ENCODE measurements at places on chromosomes 5 and 9.

DNA sequence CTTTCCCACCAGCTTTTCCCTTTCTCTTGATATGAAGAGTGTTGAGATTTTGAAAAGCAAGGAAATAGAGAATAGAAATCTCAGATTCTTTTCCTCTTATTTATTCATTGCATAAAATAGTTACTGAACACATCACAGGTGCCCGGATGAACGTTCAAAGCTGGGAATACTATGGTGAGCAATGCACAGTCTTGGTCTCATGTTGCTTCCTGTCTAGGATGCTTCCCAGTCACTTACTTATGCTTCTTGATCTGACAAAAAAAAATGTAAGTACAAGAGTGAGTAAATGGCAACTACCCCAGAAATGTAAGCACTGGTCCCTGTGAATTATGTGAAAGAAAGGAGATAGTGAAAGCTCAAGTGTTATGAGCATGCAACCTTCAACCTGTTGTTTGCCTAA lies 153.5 kb upstream of the S1PR3 start:
- no peak for DNase-seq

- DNase-seq = no peak
Measured at GRCh38 chr5:126525630-126526245, 69.3 kb downstream of the ALDH7A1 start.

DNA sequence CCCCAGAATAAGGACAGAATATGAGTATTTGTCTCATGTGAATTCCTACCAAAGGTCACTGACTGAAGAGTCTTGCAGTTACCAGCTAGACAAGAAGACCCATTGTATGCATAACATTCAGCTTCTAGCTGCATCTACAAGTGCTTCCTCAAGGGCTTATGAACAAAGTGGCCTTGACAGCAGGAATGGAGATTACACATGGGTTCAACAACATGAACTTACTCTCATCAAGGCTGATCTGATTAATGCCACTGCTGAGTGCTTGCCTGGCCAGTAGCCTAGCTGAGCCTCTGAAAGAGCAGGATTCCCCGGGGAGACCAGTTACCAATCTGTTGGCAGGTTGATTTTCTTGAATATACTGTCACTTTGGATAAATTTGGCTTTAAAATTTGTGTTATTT lies 76.7 kb upstream of the CHD1 start:
- no peak for DNase-seq

DNA sequence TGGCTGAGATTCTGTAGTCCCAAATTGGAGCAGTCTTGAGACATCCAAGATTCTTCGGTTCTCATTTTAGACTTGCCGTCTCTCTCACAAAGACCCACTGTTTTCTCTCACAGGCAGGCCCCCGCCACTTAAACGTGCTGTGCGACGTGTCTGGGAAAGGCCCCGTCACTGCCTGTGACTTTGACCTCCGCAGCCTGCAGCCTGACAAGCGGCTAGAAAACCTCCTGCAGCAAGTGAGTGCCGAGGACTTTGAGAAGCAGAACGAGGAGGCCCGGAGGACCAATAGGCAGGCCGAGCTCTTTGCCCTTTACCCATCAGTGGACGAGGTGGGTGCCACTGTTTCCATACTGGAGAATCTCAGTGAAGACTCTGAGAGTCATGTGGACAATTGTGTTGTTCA lies 97.2 kb downstream of the DOCK8 start:
- DNase-seq = no peak

GRCh38 chr5:83965441-83965840 lies 244.8 kb upstream of the HAPLN1 start:
- DNase-seq = no peak

GRCh38 chr9:100204796-100205195 lies 105.8 kb downstream of the INVS start:
- DNase-seq = no peak

- DNase-seq = no peak
Measured at GRCh38 chr9:85964949-85965348, 24.0 kb downstream of the NAA35 start.

DNA sequence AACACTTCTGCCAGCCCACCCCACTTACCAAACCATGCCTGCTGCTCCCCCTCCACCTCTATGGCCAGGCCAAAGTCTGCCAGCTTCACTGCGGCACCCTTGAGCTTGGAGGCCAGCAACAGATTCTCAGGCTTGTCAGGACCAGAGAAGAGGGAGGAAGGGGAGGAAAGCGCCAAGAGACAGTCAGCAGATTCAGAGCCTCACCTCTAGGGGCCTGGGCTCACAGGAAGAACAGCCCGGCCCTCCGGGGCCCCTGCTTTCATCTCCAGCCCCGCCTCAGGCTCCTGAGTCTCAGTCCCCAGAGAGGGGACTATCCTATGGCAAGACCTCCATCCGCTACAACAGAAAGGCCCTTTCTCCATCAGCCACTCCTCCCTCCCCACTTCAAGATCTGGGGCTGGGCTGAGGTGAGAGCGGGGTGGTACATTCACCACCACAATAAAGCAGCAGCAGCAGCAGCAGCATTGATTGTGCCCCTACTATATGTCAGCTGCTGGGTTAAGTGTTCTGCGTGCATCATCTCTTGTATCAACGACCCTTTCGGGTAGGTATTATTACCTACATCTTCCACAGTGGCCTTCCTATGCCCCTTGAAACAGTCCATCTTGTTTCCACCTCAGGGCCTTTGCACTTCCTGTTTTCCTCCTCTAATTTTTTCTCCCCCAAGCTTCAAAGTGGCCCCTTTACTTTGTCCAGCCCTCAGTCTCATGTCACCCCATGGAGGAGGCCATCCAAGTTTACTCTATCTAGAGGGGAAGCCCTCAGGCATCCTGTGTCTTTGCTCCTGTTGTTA lies 36.0 kb downstream of the CAMK2A start:
- no peak for DNase-seq

GRCh38 chr5:15858326-15858725 lies 321.3 kb downstream of the MARCHF11 start:
- no peak for DNase-seq

DNA sequence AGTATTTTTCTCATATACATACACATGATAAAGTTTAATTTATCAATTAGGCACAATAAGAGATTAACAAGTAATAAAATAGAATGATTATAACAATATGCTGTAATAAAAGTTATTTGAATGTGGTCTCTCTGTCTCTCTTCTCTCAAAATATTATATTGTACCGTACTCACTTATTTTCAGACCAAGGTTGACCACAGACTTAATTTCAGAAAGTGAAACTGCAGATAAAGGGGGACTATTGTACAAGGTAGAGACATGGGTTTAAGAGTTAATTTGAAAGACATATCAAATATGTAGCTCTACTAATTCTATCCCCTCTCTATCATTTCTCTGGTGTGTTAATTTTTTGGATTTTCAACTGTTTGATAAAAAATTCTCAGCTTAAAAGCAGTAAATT lies 20.0 kb upstream of the C9 start:
- no peak for DNase-seq

- DNase-seq = no peak
Measured at GRCh38 chr5:180324601-180324950, 28.6 kb downstream of the GFPT2 start.

- no peak for DNase-seq
Measured at GRCh38 chr9:18666348-18666747, 192.4 kb downstream of the ADAMTSL1 start.

DNA sequence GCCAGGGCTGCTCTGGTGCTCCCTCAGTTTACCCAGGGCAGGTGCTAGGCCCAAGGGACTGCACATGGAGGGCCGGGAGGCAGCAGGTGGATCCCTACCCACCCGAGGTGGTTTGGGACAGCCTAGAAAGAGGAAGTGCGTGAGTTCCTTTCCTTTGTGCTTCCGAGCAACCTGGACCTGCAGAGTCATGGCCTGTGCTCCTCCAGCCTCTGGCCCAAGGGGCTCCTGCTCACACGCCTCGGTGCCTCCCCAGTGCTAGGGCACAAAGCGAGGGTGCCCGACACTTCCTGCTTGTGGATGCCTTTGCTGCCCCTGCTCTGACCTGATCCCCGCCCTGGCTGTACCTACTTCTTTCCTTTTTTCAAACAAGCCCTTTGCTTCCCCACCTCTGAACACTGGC lies 79.3 kb downstream of the RXRA start:
- DNase-seq = no peak

DNA sequence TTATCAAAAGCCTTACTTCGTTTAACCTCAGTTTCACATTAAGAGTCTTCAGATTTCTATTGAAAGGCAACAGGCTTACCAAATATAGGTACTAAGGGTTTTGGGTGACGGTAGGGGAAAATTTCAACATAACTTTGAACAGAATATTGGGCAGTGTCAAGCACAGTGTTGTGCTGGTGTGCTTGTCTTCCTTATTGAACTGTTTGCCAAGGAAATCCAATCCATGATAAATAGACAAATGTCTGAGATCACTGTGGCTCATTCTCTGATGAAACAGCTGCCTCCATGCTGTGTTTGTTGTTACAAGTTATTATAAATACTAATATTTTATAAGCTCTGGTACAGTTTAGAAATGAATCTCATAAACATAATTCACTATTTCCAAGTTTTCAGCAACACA lies 730.1 kb downstream of the NR2F1-AS1 start:
- DNase-seq = no peak

DNA sequence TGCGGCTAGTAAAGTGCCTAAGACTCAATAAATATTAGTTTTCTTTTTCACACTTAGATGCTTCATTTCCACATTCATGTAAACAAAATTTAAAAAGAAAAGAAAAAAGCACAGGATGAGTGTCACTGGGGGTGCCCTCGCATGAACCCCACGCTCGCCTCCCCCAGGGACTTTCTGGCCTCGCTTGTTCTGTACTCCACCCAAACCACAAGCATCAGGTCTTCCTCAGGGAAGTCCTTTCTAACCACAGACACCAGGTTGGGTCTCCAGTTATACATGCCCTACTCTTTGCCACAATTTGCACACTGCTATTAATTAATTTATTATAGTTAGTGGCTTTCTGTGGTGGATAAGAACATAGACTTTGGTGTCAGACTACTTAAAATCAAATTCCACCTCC lies 92.4 kb downstream of the RORB start:
- no peak for DNase-seq

- DNase-seq = no peak
Measured at GRCh38 chr9:4596165-4596922, 65.8 kb upstream of the PLPP6 start.

DNA sequence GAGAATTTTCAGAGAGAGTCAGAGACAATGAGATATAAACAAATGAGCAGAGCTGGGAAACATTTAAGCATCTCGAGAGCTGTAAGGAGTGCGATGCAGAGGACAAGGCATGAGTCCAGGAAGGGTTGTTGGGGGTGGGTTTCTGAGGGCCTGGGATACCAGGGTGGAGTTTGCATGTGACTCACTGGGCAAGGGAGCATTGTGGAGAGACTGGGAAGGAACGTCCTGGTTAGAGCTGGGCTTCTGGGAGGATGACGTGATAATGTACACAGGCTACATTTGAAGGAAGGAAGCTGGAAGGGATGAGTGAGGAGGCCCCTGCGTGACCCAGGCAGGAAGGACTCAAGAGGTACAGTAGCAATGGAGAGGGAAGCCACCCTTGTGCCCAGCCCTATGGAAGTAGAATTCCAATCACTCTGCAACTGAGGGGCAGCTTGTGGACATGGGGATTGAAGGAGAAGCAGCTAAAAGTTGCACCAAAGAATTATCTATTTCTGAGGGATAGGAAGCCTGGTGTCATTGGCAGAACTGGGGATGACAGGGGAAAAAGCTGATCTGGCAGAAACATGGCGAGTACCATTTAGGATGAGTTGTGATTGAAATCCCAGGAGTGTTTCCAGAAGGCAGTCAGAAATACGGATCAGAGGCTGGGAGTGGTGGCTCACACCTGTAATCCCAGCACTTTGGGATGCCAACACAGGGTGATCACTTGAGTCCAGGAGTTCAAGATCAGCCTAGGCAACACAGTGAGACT lies 59.3 kb upstream of the AFAP1L1 start:
- DNase-seq = no peak

DNA sequence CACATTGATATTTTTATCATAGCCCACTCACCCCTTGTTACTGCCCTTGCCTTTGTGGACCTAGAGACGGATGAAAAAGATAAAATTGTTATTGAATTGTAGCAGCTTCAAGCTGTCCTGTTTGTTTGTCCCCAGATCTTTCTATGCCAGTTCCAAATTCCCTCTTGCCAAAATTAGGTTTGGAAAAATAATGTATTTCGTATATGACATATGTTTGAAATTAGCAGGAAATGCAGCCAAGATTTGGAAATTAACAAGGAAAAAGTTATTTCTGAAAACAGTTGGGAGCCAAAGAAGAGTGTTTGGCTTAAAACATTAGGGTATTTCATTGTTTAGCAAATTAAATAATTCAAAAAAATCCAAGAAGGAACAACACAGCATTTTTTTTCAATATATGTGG lies 33.5 kb downstream of the SPATA31D1 start:
- DNase-seq = no peak

DNA sequence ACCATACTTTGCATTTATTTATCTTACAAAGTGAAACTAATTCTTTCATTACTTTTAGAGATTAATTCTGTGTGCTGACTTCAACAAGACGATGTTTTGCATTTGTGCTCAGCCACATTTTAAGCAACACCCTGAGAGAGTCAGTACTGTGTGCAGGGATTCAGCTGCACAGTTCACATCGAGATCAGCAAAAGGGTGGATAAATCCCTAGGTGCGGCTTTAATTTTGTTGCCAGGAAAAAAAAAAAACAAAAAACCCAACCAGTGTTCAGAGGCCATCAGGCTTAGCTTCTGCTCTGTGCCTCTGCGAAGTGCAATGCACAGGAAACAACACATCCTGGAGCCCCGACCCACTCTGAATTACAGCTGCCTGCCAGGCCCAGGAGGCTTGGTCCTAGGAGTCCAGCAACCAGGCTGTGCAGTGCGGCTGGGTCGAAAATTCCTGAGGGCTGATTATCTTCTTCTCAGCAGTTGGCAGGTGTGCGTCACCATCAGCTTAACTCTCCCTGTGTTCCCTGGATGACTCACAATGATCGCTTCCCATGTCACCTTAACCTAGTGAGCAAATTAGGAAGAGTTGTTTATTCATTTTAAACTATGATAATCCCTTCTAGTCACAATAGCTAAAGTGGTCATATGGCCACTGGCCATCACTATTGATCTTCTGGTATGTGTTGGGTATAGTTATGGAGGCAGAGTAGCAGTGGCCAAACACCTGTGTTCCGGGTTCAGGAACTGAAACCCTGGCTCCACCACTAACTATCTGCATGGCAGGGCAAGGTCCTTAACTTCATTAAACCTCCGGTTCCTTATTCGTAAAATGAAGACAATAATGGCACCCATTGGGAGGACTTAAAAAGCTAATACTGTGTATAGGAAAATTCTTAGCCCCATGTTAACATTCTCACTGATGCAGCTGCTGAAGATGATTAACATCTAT lies 31.2 kb upstream of the NDUFB6 start:
- DNase-seq = no peak

DNA sequence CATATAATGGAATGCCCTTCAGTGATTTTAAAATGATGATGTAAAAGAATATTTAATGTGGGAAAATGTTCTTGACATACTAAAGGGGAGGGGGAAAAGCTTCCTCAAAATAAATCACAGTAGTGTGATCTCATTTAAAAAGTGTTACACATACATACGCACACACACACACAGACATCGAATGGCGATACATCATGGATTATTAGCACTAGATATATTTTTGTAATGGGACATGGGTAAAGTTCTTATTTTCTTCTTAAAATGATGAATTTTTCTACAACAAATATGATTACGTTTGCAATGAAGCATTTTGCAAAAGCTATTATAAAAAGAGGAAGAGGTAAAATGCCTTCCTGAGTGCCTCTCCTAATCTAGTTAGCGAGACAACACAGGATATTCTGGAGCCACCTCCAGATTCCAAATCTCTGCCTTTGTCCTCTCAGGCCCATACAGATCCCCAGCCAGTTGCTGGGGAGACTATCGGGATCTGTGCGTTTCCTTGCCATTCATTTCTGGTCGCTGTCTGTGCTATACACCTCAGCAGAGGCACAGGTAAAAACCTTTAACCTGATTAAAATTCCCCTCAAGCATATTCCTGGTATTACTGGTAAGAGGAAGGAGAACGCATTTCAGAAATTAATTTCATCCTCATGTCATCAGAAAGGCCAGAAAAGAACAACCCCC lies 69.6 kb downstream of the SLC28A3 start:
- no peak for DNase-seq
